GM06990 (cell line): ENCODE measurements at places on chromosomes 6 and 20.

DNA sequence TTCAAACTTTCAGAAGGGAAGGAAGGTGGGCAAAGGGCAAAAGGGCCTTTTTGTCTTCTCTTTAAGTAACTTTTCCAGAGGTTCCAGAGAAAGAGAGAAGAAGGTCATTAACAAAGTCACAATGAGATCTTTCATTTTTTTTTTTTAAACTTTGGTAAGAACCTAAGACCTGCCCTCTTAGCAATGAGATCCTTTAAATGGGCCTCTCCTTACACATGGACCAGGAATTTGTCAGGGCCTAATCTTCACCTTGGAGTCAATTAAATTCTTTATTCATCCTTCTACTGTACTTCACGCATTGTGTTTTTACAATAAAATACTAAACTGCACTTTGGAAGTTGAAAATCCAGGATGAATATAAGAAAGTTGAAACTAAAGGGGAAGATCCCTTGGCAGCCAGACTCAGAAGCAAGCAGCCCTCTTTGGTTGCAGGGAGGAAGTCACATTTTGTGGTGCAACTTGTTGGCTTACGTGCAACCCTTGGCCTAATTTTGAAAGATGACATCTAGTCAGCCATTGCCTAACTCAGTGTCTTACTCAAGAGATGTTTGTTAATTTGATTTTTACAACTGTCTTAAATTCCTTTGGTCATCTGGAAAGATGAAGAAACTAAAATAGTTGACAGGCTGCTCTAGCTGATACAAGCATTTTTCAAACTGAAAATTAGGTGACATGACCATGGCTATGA lies 11.9 kb upstream of the TMEM170B start:
- DNase-seq: no peak

- no peak for DNase-seq
Measured at GRCh38 chr6:100968949-100969348, 87.8 kb upstream of the ASCC3 start.

DNA sequence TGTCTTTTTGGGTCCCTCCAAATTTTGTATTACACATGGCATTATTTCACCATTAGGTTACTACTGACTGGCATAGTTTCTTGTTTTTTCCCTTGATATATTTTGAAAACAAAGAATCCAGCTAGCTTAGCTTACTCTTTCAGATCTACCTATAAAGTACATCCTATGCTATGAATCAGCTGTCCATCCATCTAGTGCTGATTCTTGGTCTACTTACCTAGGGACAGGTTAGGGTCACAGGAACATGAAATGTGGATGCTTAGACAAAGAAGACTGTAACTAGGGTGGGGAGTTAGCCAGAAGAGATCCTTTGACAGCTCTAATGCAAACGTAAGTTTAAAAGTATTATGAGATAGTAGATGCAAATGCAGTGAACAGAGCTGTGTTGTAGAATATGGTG lies 91.7 kb downstream of the NKAIN2 start:
- no peak for DNase-seq

DNA sequence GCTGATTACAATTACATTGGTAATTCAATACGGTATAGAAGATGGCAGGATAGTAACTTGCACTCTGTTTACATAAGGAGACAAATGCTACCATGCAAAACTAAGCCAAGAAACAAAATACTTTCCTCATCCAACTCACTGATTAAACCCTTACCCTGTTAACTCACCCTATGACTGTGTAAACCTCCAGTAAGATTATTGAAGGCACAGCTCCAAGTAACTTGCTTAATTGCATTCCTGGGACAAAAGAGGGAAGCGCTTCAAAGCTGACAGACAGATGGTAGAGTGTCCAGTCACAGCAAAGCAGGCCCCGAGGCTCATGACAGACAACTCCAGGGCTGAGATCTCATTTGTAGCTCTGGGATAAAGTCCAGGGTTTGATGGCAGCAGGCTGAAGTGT lies 6.9 kb upstream of the KIF16B start:
- DNase-seq: no peak

GRCh38 chr20:58039274-58040092 lies 189.0 kb downstream of the ANKRD60 start:
- no peak for DNase-seq

- no peak for DNase-seq
Measured at GRCh38 chr20:53124075-53124551, 152.0 kb downstream of the TSHZ2 start.

DNA sequence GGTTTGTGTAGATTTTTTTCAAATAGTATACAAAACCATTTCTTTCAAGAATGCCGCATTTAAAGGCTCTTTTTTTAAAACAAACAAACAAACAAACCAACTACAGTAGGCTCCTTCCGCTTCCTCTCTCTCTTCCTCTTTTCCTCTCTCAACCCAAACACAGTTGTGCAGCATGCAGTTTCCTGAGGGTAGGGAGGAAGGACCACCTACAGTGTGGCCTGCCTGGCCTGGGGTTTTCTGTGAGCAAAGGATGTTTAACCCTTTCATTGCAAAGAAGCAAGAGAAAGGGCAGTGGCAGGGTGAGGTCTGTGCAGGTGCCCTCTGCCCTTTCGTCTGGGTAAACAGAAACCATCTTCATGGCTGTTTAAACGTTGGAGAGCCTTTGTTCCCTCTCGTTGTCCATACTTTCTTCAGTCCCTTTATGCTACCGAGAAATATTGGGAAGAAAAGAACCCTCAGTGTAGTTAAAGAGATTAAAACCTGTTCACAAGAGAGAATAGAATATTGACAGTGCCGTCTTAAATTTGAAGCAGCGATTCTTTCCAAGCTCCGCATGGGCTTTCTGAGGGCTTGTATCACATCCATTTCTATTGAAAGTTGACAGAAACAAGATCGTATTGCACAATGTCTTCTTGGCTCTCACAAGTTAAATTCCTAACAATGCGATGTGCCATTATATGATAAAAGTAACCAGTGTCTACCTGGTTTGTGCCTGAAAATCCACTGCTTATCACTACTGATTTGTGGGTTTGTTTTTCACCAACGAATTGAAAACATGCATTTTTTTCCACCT lies 215.5 kb upstream of the SNX9 start:
- no peak for DNase-seq

DNA sequence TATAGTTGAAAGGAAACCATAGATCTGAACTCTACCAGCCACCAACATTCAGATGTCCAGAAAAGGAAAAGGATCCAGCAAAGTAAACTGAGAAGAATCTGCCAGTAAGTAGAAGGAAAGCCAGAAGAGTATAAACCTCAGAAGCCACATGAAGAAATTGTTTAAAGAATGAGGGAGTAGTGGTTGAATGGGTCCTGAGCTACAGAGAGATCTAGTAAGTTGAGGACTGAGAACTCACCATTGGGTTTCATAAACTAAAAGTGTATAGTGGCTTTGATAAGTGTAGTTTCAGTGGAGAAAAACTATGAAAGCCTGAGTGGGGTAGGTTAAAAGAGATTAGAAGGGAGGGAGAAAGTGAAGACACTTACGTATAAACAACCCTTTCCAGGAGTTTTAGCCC lies 32.0 kb upstream of the SUMO4 start:
- no peak for DNase-seq

- no peak for DNase-seq
Measured at GRCh38 chr6:132712366-132712765, 1.5 kb downstream of the VNN1 start.

DNA sequence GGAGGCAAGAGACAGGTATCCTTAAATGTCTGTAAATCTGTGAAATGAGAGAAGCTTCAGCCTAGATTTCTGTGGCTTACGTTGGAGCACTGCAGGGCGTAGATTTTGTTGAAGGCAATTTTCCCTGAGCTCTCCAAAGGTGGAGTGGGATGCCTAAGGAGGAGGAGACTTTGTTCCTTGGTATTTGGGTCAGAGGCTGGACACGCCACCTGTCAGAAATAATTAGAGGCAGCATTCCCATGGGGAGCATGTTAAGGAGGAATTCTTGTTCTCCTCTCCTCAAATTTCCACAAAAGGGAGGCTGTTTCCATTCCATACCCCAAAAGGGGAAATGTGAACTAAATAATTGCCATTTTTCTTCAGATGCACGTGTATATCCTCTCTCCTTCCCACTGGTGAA lies 11.1 kb upstream of the SCGN start:
- DNase-seq: no peak

DNA sequence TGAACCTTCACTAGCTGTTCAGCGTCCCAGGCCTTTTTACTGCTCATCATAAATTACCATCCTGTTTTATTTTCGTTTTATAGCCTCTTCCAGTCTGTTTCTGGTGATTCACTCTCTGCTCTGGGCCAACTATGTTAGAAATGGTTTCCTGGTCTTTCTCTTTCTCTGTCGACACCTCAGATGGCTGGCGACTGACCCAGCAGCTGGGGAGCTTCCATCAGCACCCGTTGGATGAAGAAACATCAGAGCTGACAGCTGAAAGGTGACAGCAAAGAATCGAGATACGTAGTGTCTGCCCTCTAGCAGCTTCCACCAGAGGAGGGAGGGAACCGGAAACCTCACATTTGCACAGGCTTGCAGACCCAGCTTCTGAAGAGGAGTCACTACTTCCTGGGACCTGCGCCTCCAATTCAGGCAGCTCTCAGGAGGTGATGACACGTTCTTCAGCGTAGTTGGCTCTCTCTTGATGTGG lies 82.9 kb upstream of the MLN start:
- no peak for DNase-seq

DNA sequence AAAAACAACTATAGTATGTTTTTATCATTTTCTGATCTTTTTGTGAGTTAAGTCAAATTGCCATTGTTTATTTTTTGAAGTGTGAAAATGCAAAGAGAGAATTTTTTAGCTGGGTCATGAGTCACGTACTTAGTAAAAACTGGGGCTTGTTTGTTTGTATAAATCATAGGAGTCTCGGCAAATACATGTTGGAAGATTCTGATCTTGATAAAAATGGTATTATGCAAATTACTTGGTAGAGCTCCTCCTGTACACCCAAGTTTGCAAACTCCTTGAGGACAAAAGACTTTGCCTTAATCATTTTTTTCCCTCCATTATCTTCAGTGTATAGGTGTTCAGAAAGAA lies 25.8 kb downstream of the TBPL1 start:
- no peak for DNase-seq

DNA sequence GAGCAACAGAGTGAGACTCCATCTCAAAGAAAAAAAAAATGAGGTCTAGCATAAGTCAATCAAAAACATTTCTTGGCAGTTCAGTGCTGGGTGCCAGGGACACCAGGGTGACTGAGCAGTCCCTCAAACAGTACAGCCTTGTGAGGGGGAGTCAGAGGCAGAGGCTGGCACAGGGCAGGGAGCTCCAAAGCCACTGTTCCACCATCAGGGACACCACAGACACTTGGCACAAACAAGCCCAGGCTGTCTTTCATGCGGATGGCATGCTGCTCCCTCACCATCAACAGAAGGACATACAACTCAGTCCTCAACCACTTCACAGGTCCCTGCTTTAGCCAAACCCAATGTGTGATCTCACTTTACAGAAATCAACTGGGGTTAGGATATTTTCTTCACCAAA lies 36.0 kb upstream of the GRM4 start:
- peak; percentile 26 for DNase-seq
